ENCODE measurements at places on chromosomes 4 and X.

GRCh38 chrX:154096140-154097002 lies 1.1 kb downstream of the MECP2 start:
- DNase-seq: no peak

- DNase-seq: no peak
Measured at GRCh38 chr4:14434483-14434882, 567.8 kb upstream of the CPEB2 start.

- DNase-seq: no peak
Measured at GRCh38 chrX:120306630-120307029, 4.6 kb downstream of the TMEM255A start.

GRCh38 chr4:153060196-153060595 lies 124.1 kb downstream of the FHDC1 start:
- no peak for DNase-seq

Measured in stimulated activated CD4-positive, alpha-beta T cell treated with anti-CD3 and anti-CD28 coated beads, TNF-alpha, amount 100 ng/mL, for 1 hour (primary cell).